ENCODE measurements at places on chromosomes 7 and 10.

GRCh38 chr10:80526742-80527141 lies 11.0 kb upstream of the SH2D4B start:
- DNase-seq, result no peak

DNA sequence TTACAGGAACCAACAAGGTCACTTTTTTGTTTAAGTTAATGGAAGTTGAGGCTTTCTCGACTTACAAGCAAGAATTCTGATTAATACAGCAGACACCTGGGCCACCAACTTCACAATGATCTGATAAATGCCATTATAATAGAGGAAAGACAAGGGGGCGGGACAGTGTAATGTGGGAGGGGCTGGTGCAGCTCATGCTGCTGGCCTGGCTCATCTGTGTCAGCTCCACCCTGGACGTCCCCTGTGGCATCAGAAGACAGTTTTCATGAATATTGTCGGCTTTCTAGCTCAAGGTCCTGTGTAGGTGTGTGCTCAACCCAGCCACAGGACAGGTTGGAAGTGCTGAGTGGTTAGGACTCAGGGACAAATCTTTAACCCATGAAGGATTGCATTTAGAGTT lies 57.0 kb downstream of the MTURN start:
- no peak for DNase-seq

DNA sequence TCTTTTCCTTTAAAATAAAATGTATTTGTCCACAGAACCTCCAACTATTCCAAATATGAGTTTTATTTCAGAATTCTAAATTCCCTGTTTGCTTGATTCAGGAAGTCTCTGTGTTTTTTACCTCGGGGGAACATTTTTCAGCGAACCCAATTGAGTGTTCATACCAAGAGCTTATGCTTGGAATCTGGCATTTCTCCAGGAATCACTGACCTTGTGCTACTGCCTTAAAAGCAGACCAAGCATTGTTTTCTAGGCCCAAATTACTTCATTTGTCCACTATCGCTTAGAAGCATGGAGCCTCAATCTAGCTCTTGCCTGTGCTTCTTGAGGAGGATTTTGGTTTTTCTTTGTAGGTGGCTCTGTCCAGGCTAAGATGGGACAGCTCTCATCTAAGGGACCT lies 59.4 kb downstream of the EBLN1 start:
- DNase-seq, result no peak

- DNase-seq, result no peak
These were observed 33.5 kb downstream of the PLCE1 start for GRCh38 chr10:94027197-94027596.

DNA sequence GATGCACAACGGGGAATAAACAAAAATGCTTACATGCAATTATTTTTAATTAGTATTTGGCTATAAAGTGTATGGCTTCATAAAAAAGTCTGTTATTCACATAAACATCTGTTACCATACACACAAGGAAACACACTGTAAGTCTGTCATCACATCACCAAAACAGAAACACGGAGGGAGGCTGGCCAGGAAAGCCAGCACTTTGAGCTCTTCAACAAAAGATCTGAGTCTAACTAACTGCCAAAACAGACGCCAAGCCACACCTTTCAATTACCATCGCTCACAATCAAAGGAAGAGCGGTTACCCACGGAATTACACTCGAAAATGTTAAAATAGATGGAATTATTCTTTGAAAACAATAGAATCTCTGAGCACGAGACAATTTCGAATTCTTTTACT lies 49.2 kb upstream of the MGMT start:
- peak; percentile 31 for DNase-seq

- DNase-seq, result peak; percentile 61
These were observed 25.5 kb downstream of the FGFBP3 start for GRCh38 chr10:91883549-91884444.

DNA sequence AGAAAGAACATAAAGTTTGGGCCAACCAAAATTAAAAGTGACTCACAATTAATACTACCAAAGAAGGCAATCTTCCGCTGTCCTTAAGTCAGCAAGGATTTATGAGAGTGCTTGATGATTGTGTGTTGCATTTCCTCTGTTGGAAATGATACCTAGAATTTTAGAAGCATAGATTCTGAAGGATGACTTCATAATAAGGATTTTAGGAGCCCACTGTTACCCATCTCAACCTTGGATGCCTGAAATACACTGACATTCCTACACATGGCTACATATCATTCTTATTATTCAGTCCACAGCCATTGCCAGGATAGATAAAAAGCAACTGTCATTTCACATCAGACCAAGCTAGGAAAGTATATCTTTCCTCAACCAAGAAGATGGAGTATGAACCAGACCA lies 823.8 kb downstream of the LRMDA start:
- peak; percentile 15 for DNase-seq

DNA sequence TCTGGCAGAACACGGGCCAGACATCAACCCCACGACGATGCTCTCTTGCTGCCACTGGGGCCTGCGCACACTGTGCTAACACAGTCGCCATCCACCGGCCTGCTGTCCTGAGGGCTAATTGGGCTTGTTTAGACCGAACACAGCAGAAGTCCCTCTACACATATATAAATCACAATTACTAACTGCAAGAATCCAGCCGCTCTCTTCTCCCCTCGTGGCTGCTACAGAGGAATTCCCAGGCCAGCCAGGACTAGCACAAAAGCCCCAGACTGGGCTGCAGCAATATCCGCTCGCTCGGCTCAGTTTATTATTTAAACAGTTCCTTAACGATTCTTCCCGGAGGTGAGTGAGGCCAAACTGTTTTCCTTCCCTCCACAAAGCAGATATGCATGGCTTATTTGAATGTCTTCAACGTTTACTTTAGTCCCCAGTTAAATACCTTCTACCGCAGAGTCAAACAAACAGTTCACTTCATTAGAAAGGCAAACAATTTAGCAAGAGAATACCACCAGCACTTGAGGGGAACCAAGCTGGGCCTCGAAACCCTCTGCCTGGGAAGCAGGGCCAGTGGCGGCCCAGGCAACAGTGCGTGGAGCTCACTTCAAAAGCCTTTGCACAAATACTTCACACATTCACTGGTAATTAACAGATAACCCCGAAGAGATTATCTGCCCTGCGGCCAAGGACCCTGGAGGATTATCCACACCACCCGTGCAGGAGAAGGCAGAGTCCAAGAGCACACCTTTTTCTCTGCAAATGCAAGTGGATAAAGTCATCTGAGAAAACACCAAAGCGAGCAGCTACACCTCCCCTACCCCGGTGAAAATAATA lies 145.3 kb downstream of the GLI3 start:
- no peak for DNase-seq

- peak; percentile 73 for DNase-seq
These were observed 4.6 kb upstream of the TWIST1 start for GRCh38 chr7:19121977-19122588.

GRCh38 chr7:77765906-77766800 lies 32.1 kb downstream of the TMEM60 start:
- DNase-seq, result peak; percentile 58

GRCh38 chr7:83365746-83366145 lies 203.1 kb upstream of the PCLO start:
- no peak for DNase-seq

DNA sequence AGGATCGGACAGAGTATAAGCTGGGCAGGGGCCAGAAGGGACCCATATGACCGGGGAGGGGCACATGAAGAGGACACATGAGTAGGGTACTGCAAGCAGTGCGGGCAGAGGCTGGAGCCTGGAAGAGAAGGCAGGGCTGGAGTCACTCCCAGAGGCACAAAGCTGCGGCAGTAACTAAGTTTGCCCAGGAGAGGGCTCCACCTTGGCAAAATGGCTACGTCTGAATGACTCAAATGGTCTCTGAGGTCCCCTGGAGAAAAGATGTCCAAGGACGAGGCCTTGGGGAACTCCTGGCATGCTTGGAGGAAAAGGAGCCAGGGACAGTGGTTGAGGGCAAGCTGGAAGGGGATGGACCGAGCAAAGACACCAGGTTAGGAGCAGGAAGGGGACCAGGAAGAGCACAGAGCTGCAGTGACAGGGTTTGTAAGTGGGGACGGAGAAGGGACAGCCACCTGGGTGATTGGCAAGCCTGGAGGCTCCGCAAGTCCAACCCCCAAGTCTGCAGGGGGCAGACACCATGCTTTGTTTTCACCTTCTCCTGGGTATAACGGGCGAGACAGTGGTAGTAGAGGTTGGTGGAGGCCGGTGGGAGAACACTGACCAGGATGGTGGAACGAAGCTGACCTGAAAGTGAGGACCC lies 43.1 kb upstream of the LBX1 start:
- DNase-seq, result peak; percentile 54

DNA sequence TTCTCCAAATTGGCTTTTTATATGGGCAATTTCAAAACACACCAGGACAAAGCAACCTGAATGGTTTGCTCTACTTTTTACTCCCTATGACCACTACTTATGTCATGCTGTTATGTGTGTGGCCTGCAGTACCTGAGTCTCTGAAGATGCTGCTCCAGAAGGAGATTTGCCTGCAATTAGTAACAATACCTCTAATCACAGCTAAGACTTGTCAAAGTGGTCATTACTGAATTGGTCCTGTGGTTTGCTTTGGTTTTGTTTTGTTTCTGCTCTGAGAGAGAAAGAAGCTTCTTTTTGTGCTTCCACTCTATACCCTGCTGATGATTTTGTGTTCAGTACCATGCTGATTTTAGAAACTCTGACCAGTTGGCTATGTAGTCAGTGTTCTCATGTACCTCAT lies 25.5 kb downstream of the HGF start:
- no peak for DNase-seq

DNA sequence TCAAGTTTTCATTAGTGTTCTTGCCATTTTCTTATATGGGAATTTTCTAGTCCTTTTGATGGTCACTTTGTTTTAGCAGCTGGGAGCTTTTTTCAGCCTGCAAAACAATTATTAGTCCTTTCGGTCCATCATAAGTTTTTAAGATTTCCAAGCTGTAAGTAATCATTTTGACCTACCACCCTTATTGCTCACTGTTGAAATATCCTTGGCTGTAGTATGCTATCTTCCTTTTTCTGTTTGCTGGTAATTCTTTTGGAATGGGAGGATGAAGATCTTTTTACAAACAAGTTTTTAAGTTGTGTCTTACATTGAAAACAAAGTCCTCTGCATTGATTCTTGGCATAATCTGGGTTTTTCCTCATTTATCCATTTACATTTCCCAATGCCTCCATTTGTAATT lies 24.0 kb downstream of the BZW2 start:
- peak; percentile 64 for DNase-seq

GRCh38 chr7:89247207-89247606 lies 451.7 kb upstream of the TEX47 start:
- DNase-seq, result no peak

GRCh38 chr10:79926037-79926436 lies 22.9 kb downstream of the SFTPD start:
- DNase-seq, result no peak

DNA sequence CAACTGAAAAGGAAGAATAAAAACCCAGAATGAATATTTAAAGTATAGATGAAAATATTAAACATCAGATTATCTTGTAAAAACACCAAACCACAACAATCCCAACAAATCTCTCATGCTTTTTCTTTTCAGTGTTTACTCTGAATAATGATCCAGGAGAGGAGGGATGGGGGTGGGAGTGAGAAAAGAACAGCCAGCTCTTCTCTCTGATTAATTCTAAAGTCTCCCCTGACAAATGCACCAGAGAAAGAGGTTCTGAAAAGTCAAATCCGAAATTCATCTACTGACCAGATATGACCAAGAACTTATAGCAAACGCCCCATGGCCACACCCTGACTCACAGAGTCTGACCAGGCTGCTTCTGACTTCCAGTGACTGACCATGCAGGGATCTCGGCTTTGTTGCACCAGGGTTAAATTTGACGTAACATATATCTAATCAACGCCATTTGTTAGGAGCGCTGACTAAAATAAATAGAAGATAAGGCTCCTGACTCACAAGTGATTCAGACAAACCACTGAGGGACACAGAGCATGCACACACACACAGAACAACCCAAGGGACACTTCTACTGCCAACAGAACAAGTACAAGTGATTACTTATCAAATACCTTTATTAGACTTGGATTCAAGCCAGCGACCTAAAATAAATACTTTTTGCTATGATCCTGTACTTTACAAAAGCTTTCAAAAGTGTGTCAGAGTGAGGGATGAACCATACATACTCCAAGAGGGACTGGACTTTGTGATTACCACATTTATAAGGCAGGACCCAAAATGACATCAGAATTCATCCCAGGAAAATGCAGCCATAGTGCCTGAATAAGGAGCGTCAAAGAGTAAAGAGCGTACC lies 9.3 kb upstream of the SPOCK2 start:
- DNase-seq, result peak; percentile 61

DNA sequence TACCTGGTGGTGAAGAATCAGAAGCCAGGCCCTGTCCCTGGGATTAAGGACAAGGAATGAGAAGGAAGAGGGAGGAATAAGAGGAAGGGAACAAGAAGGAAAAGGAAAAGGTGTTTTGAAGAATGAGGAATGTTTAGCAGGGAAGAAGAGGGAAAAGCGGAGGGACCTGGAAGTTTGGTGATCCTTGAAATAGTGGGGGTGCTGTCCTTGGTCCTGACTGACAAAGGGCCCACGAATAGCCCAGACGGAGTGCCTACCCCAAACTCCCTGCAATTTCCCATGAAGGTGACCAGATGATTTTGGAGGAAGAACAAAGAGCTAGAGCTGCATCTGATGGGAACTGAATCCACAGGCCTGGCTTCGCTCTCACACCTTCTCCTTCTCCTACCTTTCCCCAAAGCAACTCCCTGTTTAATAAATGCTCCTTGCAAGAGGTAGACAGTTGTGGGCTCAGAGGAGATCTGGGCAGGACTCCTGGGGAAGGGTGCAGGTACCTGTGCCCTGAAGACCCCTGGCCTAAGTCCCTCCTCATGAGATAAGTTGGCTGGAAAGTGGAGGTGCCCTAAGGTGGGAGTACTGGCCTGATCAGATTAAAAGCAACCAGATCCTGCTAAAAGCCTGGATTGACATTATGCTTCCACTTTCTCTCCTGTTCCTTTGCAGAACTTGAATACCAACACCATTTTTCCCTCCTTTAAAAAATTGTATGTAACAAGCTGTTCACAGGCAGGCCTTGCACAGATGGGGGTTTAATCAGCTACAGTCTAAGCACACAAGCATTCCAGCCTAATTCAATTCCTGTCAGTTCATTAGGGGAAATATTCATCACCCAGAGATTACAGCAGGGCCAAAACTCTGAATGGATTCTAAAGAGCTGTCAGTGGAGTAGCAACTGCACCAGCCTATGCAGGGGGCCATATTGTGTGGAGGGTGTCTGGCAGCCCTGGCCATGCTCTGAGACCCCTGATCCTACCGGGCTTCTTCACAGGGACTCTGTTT lies 19.4 kb downstream of the KAZALD1 start:
- DNase-seq, result no peak

DNA sequence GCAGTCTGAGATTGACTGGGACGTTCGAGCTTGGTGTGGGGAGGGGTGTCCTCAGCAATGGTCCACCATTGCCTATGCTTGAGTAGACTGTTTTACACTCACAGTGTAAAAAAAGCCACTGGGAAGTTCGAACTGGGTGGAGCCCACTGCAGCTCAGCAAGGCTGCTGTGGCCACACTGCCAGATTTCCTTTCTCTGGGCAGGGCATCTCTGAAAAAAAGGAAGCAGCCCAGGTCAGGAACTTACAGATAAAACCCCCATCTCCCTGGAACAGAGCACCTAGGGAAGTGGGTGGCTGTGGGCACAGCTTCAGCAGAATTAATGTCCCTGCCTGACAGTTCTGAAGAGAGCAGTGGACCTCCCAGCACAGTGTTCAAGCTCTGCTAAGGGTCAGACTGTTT lies 80.3 kb downstream of the BICC1 start:
- DNase-seq, result no peak

Measured in AG10803 (cell line).